ENCODE measurements at places on chromosomes 4 and X.
A peak's percentile ranks its signal among the peaks of the same experiment; 100 is the strongest.

DNA sequence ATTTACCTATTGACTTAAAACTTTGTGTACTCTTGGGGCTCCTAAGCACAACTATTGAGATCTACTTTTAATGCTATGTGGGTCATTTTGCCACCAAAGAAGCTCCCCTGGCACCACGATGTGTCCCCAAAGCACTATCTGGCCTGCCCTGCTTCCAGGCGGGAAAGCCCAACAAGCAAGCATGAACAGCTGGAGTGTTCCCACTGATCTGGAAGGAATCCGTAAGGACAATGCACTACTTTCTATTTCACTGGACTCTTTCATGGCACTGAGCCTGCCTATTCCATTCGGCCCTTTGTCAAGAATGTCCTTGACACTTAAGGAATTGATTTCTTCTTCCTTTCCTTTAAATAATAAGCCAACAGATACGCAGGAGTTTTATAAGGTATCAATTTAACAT, 38.8 kb downstream of the GRIA3 start:
- DNase-seq: no peak

- no peak for DNase-seq
These were observed 188.4 kb upstream of the VEGFC start for GRCh38 chr4:176981074-176981473.

DNA sequence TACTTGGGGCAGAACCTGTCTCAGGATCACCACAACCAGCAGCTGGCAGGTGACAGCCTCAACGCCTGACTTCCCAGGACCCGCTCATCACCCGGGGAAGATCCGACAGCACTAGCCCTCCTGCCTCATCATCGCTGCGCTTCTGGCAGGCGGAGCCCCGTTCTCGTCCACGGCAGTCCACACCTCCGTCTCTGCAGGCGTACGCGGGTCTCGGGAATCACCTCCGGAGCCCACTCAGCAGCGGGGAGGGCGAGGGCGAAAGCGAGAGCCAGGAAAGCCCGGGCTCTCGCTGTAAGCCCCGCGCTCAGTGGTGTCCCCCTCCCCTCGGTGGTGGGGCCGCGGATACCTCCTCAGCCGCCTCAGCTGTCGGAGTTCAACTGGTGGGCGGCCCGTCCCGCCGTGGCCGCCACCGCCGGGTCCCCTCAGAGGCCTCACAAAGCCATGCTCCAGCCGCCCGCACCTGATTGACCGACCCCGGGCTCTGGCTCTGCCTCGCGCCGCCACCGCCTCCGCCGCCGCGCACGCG, 518 bp upstream of the CNKSR2 start:
- no peak for DNase-seq

DNA sequence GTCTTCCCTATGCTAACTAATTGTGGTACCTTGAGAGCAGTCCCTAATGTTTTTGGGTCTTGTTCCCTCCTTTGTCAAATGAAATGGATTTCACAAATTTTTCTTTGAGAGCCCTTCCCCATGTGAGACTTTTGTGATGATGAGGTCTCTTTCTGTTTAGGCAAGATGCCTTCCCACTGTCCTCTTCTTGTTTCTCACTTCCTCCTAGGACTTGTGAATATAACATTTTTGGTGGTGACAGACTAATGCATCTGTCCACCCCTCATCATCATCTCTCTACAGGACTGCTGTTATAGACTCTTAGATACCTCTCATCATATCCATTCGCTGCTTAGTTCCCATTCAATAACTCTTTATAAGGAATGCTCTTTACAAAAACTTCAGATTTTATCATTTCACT, 8.7 kb upstream of the ANK2 start:
- DNase-seq: no peak

DNA sequence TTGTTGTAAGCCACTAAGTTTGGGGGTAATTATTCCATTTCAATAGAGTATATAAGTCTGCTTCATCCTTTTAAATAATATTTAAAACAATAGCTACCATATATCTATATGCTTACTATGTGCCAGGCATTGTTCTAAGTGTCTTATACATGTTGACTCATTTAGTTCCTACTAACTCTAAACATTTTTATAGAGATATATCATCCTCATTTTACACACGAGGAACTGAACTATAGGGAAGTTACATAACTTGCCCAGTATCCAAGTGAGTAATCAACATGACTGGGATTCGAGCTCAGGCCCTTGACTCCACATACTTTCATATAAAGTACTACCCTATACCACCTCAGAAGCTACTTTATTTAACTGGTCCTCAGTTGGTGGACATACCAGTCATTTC, 175.3 kb upstream of the RAI2 start:
- DNase-seq: no peak

GRCh38 chrX:150966235-150966634, 16.9 kb upstream of the HMGB3 start:
- DNase-seq: no peak

DNA sequence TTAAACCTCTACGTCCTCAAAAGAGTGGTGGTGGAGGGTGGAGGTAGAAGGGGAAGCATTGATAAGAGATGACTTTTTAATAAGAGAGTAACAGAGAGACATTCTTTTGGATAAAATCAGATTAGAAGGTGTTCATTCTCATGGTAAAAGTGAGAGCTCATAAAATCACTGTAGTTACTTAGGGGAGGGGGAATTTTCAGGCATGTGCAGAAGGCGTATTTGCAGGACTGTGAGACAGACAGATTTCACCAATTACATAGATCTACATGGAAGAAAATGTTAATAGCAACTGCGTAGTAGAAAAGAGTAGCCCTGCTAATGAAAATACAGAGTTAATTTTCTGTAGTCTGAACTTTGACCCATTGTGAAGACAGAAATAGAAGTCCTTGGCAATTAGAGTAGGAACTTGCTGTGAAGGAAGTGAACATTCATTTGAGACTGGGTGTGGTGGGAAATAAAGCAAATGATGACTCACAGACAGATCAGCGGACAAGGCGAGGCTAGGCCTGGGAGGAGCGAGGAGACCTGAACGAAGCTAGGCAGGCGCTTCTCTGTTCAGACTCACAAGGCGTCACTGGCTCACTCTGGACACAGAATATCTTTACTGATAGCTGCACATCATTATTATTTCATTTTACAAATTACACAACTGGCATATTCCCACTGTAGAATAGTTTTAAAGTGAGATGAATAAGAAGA, 57.2 kb upstream of the FAM9C start:
- DNase-seq: peak; percentile 18

DNA sequence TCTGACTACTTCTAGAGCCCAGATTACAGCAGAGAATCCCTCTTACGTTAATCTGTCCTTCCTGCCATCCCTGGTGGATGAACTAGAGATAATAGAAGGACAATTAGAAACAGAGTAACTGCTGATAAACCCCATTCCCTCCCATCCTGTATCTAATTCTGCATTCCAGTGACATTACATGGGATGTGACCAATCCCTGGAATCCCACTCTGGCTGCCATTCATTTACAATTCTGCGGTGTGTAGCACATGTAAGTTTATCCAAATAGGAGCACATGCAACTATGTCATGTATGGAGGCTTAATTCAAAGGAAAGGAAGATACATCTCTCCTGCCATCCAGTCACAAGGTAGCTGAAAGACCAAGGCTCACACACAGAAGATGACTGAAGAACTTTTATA, 339.5 kb downstream of the GPAT3 start:
- no peak for DNase-seq

DNA sequence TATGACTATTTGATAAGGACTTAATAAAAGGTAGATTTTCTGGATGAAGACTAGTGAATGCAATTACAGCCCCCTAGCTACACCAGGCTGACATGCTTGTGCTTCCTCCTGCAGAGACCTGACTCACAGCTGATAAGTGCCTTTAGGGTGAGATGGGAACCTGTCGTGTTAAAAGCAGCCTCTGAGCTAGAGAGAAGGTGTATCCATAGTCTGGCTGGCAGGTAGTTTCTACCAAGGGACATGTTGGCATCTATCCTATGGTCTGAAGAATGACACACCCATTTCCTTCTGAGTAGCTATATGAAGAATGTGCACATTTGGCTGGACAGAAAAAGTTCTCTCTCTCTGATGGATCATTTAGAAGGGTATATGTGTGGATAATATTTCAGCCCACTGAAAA, 64.1 kb downstream of the PARM1 start:
- DNase-seq: no peak

DNA sequence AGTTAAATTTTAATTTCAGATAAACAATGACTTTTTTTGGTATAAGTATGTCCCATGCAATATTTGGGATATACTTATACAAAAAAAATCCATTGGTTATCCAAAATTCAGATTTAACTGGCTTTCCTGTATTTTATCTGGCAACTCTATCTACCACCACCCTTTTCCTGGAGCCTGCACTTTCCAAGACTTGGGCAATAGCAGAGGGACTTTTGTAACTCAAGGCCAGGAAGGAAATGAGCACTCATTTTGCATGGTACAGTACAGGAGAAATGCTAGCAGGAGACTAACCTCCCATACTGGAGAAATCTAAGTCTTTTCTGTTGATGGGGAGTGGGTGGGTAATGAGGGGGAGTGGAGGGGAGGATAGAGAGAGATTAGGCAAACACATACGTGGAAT, 37.7 kb upstream of the PLAC1 start:
- DNase-seq: no peak

DNA sequence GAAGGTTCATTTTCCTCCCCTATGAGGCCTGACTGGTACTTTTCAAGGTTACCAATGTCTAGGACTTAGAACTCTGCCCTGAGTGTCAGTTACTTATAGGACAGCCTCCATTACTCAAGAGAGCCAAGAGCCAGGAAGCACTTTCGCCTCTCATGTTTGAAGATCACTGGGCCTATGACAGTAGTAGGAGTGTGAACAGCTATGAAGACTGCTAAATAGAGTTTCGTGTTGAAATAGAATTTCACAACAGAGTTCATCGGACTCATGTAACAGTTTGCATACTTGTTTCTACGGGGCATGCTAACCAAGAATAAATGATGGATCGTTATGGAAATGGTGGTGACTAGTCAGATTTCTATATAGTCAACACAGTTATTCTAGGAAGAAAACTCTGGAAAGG, 97.8 kb upstream of the GPC4 start:
- DNase-seq: no peak

DNA sequence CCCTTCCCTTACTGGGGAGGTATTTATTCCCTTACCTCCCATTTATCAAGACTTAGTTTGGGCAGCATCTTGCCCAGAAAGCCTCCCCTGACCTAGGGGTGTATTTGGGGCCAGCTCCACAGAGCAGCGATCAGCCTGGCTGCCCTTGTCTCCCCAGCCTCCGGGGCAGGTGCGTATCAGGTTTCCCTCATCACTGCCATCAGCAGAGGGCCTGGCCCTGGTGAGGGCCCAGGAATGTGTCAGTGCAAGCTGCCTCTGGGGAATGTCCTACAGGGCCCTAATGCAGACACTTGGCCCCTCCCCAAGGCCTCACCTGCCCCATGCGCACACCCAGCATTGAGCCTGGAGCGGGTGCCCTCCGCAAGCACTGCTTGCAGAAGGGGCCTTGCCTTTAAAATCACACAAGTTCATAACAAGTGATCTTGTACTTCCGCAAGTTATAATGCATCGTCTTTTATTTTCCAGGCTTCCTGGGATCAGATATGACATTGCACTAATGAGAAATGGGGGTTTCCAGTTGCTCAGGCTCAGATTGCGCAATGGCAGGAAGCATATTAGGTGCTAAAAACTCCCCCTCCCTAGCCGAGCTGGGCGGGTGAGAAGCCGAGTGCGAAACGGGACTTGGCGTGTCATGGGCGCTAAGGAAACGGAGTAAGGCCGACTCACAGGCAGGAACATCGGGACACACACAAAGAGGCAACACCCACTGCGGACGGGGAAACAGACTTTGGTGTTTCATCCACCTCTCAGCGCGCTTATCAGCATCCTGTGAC, 25.4 kb upstream of the AFAP1 start:
- DNase-seq: no peak

DNA sequence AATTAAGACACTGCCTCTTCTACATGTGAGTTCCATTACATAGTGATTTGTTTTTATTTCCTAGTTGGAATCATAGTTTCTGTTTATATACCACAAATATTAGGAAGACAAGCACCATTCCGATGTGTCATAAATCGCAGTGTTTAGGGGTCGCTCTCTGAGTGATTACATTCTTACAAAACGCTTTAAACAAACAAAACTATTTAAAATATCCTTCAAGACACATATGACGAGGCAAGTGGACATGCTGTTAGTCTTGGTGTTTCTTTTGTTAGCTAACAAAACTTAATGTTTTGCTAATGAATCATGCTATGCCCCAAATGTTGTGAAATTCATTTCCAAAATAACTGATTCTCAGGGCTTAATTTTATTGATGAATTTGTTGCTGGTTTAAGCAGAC, 1219.3 kb upstream of the PRKX start:
- DNase-seq: no peak

GRCh38 chr4:23789762-23790161, 100.1 kb downstream of the PPARGC1A start:
- no peak for DNase-seq

DNA sequence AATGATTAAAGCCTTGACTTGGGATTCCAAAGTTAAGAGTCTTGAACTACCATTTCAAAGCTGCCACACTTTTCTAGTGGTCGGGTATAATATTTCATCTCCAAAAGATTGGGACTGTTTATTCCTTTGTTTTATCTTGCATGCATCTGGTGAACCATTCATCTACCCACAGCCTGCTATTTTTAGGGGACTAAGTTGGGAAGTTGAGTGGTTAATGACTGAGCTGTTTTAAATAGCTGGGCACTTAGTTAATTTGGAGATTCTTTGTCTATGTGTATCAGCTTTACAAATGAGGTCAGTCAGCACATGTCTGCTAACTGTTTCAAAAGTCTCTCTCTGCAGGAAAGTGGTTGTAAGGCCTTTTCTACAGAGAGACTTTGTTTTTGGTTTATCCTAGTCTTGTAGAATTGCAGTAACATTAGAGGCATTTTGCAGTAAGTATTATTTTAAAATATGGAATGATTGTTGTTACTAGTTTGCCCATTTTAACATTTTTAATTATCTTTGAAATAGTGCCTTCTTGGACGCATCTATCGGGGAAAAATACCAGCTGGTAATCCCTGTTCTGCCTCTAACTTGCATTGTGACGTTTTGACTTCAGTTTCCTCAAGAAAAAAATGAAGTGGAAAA, 8.2 kb downstream of the BMP2K start:
- no peak for DNase-seq

DNA sequence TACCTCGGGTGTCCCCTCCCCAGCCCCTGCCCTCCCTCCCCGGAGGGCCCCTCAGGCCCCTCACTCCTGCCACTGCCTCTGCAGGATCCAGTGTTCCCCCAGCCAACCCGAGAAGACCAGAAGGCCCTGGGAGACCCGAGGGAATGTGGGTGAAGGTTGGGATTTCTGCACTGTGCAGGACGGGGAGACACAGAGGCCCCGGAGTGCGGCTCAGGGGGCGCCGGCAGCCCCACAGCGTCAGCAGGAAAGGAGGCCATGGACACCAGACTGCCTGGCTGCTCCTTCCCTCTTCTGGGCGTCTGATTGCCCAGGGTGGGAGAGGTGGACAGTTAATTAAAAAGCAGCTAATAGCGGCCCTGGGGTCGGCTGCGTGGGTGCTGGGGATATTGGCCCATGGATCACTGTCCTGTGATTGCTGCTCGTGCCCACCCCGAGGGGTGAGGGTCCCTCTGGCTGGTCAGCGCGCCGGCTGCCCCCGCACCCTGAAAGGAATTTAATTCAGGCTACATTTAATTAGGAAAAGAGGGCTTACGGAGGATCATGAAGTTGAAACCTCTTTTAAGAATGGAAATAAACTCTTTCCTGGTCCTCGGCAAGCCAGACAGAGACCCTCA, 57.8 kb upstream of the NKX1-1 start:
- no peak for DNase-seq

GRCh38 chrX:1400742-1401471, 9.0 kb upstream of the SLC25A6 start:
- no peak for DNase-seq

GRCh38 chrX:100373673-100374072, 36.4 kb downstream of the PCDH19 start:
- no peak for DNase-seq
